ENCODE measurements at places on chromosomes 3 and 15. TPM values are rescaled to one million over a fixed set of nuclear protein-coding genes. Genes with fewer than 3 reads are reported as not detected.
A peak's percentile ranks its signal among the peaks of the same experiment; 100 is the strongest.

- H3K4me1 ChIP-seq: peaks cover 40% of the 10 kb centered on the region
- no peak for DNase-seq
- H3K36me3 ChIP-seq: no peaks in the 10 kb centered on the region
- H3K4me3 ChIP-seq: no peak overlapping the region
- H3K27me3 ChIP-seq: no peaks in the 10 kb centered on the region
- no peak overlapping the region for H3K27ac ChIP-seq
Measured at GRCh38 chr3:56825567-56826438, 24.1 kb upstream of the ARHGEF3 start.

GRCh38 chr3:194871143-194871863, 185.6 kb downstream of the FAM43A start:
- DNase-seq: no peak
- peaks cover 10% of the 10 kb centered on the region for H3K27me3 ChIP-seq
- H3K4me3 ChIP-seq: no peak overlapping the region
- H3K27ac ChIP-seq: no peak overlapping the region
- H3K36me3 ChIP-seq: no peaks in the 10 kb centered on the region
- no peaks in the 10 kb centered on the region for H3K4me1 ChIP-seq

GRCh38 chr3:47430606-47431005, 45.1 kb downstream of the SCAP start:
- H3K4me1 ChIP-seq: peaks cover 5% of the 10 kb centered on the region
- H3K27me3 ChIP-seq: no peaks in the 10 kb centered on the region
- no peak for DNase-seq
- H3K4me3 ChIP-seq: no peak overlapping the region

GRCh38 chr15:71424765-71425164, 309.5 kb downstream of the THSD4 start:
- peaks cover 17% of the 10 kb centered on the region for H3K27me3 ChIP-seq
- no peaks in the 10 kb centered on the region for H3K36me3 ChIP-seq
- H3K4me3 ChIP-seq: no peak overlapping the region

GRCh38 chr3:61612211-61613194, 51.1 kb downstream of the PTPRG start:
- no peaks in the 10 kb centered on the region for H3K27me3 ChIP-seq
- no peaks in the 10 kb centered on the region for H3K4me1 ChIP-seq

DNA sequence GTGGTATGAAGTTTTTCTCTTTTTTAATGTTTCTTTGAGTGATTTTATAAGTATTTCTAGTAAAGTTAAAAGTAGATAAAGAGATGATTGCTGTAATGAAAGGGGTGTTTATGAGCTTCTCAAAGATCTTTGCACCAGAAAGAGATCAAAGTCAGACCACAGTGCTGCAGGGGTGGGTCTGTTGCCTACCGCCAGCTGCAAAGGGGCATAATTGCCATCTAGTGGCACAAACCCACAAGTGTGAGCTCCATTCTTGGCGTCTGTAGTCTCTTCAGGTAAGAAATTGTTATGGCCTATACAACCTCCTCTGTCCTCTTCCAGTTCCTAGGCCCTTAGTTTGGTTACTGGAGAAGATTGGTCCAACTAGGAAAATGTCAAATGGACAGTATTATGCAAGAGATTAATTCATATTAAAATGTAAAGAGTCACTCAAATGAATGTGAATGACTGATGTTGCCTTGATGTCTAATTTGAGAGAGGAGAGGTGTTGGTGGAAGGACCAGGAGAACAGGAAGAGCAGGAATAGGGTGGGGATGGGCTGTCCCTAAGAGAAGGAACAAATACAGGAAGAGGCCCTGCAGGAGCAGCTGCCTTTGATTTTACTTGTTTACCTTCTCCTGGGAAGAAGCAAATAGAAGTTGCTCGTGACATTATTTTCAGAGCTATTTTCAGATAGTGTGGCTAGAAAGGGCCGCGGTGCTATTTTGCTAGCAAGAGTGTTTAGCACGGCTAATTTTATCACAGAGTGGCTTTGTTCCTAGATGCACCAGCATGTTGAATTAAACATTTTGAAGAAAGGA, 53.0 kb upstream of the GSK3B start:
- no peak overlapping the region for H3K27ac ChIP-seq
- peak; percentile 65 for DNase-seq
- no peaks in the 10 kb centered on the region for H3K36me3 ChIP-seq
- H3K27me3 ChIP-seq: no peaks in the 10 kb centered on the region
- no peak overlapping the region for H3K4me3 ChIP-seq

DNA sequence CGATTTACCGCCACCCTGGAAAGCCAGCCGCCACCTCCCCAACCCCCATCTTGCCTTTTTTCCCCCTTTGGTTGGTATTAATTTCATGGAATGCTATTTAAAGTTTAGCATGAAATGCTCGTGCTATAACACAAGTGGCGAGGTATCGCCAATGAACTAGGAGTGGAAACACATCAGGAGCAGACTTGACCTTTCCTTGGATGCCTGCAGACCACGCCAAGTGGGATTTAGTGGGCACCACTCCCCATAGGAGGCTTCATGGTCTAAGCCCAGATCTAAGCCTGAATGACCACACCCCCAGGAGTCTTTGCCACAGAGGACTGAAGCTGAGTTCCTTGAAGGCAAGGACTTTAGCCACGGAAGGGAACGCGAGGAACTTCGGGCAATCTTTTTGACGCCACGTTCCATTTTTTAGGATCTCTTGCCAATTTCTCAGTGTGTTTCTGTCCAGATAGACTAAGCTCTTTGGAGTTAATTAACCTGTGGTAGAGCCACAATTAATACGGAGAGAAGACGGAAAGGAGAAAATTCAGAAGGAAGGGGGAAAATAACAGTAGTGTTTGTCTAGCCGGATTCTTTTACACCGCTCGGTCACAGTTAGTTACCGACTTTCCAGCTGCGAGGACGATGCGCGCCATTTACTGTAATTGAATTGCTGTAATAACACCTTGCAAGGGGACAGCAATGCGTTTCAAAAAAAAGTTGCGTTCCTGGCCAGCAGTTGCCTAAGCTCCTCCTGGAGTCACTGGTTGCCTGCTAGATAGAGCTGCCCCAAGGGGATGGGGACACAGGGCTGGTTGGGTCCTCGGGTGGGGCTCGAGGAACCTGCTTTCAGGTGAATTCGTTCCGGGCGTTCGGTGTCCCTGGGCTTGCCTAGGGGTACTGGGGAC, 37.1 kb downstream of the NR2F2 start:
- H3K27me3 ChIP-seq: peaks cover 62% of the 10 kb centered on the region
- DNase-seq: no peak
- H3K36me3 ChIP-seq: no peaks in the 10 kb centered on the region
- H3K4me3 ChIP-seq: no peak overlapping the region
- no peaks in the 10 kb centered on the region for H3K4me1 ChIP-seq
- no peak overlapping the region for H3K27ac ChIP-seq

DNA sequence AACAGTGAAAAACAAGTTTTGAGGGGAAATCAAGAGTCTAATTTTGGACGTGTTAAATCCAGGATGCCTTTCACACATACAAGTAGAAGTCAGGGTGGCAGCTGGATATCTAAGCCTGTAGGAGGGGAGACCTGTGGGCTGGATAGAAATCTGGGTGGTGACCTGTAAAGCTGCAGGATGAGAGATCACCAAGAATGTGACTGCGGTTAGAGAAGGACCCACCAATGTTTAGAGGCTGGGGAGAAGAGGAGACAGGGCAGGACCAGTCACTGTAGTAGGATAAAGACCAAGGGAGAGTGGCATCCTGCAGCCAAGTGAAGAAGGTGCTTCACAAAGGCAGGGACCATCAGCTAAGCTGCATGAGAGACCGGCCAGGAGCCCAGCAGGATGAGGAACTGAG, 36.2 kb downstream of the MRAS start:
- no peak overlapping the region for H3K27ac ChIP-seq
- no peak for DNase-seq
- peaks cover 3% of the 10 kb centered on the region for H3K27me3 ChIP-seq
- no peak overlapping the region for H3K4me3 ChIP-seq
- H3K36me3 ChIP-seq: no peaks in the 10 kb centered on the region

DNA sequence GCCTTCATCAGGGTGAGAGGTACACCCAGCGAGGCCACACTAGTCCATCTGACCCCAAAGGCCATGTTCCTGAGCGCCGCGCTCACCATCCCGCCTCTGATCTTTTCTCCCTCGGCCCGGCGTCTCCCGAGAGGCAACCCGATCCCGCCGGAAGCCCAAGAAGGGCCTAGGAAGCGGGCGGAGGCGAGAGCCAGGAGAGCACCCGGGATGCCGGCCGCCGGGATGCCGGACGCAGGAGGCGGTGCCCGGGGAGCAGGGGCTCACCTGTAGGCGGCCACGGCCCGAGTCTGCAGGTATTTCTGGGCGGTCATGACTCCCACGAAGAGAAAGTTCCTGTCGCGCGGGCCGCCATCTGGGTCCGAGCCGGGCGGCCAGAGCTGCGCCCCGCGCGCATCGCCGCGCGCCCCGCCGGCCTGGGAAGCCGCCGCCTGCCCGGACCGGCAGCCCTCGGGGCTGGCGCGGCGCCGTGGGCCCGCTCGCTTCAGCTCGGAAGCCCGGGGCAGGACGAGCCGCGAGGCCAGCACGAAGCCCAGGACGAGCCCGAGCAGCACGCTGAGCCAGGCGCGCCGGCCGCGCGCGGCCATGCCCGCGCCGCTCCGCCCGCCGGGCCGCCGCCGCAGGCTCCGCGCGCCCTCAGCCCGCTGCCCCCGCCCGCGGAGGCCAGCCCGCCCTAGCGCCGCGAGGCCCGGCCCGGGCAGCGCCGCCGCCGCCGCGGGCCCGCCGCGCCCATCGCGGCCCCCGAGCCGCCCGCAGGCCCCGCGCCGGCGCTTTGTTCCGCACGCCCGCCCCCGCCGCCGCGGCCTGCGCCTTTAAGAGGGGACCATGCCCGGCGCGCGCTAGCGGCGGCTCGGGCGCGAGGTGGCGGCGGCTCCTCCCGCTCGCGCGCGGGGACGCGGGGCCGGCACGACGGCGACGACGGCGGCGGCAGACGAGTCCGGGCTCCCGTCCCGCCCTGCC, 697 bp downstream of the CHSY1 start:
- H3K4me3 ChIP-seq: peak overlapping the region; percentile 74
- peak; percentile 39 for DNase-seq
- peaks cover 32% of the 10 kb centered on the region for H3K36me3 ChIP-seq
- peaks cover 65% of the 10 kb centered on the region for H3K4me1 ChIP-seq

- H3K27me3 ChIP-seq: no peaks in the 10 kb centered on the region
- H3K4me3 ChIP-seq: no peak overlapping the region
- peak overlapping the region; percentile 8 for H3K27ac ChIP-seq
- peaks cover 36% of the 10 kb centered on the region for H3K4me1 ChIP-seq
- no peak for DNase-seq
Measured at GRCh38 chr15:92805080-92805690, 94.9 kb upstream of the CHD2 start.

- H3K27ac ChIP-seq: no peak overlapping the region
- no peaks in the 10 kb centered on the region for H3K36me3 ChIP-seq
- no peak overlapping the region for H3K4me3 ChIP-seq
- no peak for DNase-seq
- no peaks in the 10 kb centered on the region for H3K27me3 ChIP-seq
- H3K4me1 ChIP-seq: no peaks in the 10 kb centered on the region
Measured at GRCh38 chr3:76040946-76041345, 255.6 kb upstream of the ZNF717 start.

- peaks cover 27% of the 10 kb centered on the region for H3K4me1 ChIP-seq
- H3K36me3 ChIP-seq: peaks cover 66% of the 10 kb centered on the region
- DNase-seq: no peak
Measured at GRCh38 chr3:45736707-45737106, 47.5 kb downstream of the SACM1L start.

- H3K27ac ChIP-seq: no peak overlapping the region
- no peaks in the 10 kb centered on the region for H3K36me3 ChIP-seq
- no peak overlapping the region for H3K4me3 ChIP-seq
- H3K27me3 ChIP-seq: no peaks in the 10 kb centered on the region
Measured at GRCh38 chr3:60622349-60622748, 628.9 kb downstream of the FHIT start.

- H3K4me1 ChIP-seq: no peaks in the 10 kb centered on the region
- no peak overlapping the region for H3K27ac ChIP-seq
- no peaks in the 10 kb centered on the region for H3K27me3 ChIP-seq
- no peak for DNase-seq
- H3K36me3 ChIP-seq: no peaks in the 10 kb centered on the region
- H3K4me3 ChIP-seq: no peak overlapping the region
Measured at GRCh38 chr15:58257776-58258325, 119.7 kb downstream of the AQP9 start.

GRCh38 chr3:86930831-86931230, 60.1 kb downstream of the VGLL3 start:
- H3K36me3 ChIP-seq: no peaks in the 10 kb centered on the region
- no peaks in the 10 kb centered on the region for H3K4me1 ChIP-seq
- no peak for DNase-seq
- no peak overlapping the region for H3K4me3 ChIP-seq
- H3K27ac ChIP-seq: no peak overlapping the region
- no peaks in the 10 kb centered on the region for H3K27me3 ChIP-seq

GRCh38 chr15:29220852-29221251, 48.8 kb downstream of the NSMCE3 start:
- no peak overlapping the region for H3K27ac ChIP-seq
- H3K4me3 ChIP-seq: no peak overlapping the region
- DNase-seq: no peak
- no peaks in the 10 kb centered on the region for H3K36me3 ChIP-seq

- peaks cover 14% of the 10 kb centered on the region for H3K4me1 ChIP-seq
- H3K27ac ChIP-seq: no peak overlapping the region
- H3K36me3 ChIP-seq: peaks cover 2% of the 10 kb centered on the region
- no peaks in the 10 kb centered on the region for H3K27me3 ChIP-seq
Measured at GRCh38 chr15:58491499-58492202, 59.9 kb downstream of the LIPC start.

- H3K27me3 ChIP-seq: no peaks in the 10 kb centered on the region
- DNase-seq: no peak
- no peak overlapping the region for H3K27ac ChIP-seq
- H3K4me1 ChIP-seq: no peaks in the 10 kb centered on the region
- no peaks in the 10 kb centered on the region for H3K36me3 ChIP-seq
Measured at GRCh38 chr3:197600796-197601565, 45.2 kb upstream of the BDH1 start.

GRCh38 chr15:52439470-52439869, 89.2 kb downstream of the MYO5A start:
- no peak overlapping the region for H3K4me3 ChIP-seq
- H3K36me3 ChIP-seq: no peaks in the 10 kb centered on the region
- H3K27me3 ChIP-seq: no peaks in the 10 kb centered on the region

- no peak for DNase-seq
Measured at GRCh38 chr3:15638193-15638890, 36.8 kb downstream of the BTD start.

- DNase-seq: no peak
- no peak overlapping the region for H3K4me3 ChIP-seq
Measured at GRCh38 chr3:40382617-40382979, 4.4 kb upstream of the ENTPD3 start.

The HACD3 gene
- 27.3 TPM for total RNA-seq

The PYGO1 gene
- not detected for total RNA-seq

The ALG1L2 gene
- total RNA-seq: 0.71 TPM

The ECT2 gene
- total RNA-seq: 39.4 TPM

The SLC25A36 gene
- total RNA-seq: 42.3 TPM

The PGBD4 gene
- 2.4 TPM for total RNA-seq
